ENCODE measurements at places on chromosomes 12 and 14. TPM values are rescaled to one million over a fixed set of nuclear protein-coding genes. Genes with fewer than 3 reads are reported as not detected.

Gene MGAT4C
- 4.9 TPM for total RNA-seq

Gene GZMB
- total RNA-seq, result 0.73 TPM

Gene RNASE7
- not detected for total RNA-seq

Gene B4GALNT3
- 20.9 TPM for total RNA-seq

Gene FAM186B
- total RNA-seq, result 0.31 TPM

Gene CLEC7A
- total RNA-seq, result 7.4 TPM

Gene NTF3
- total RNA-seq, result 0.97 TPM

Gene SLIRP
- total RNA-seq, result 144 TPM
